ENCODE measurements at places on chromosomes 16 and 17. TPM values are rescaled to one million over a fixed set of nuclear protein-coding genes. Genes with fewer than 3 reads are reported as not detected.

GRCh38 chr17:81012574-81013447 lies 21.2 kb downstream of the CHMP6 start:
- no peak for DNase-seq

DNA sequence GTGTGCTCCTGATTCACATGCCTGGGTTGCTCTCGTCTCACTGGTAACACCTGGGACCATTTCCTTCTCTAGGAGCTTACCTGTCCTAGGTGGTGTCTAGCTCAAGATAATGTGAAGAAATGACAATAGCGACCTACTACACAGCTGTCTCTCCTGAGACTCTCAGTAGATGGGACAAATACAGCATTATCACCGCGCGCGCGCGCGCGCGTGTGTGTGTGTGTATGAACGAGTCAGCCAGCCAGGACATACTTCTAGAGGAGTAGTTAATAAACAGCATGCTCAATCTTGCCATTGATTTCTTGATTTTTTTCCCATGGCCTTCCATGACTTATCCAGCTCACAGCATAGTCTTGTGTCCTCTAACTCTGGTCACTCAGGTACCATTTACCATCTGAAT lies 268.6 kb downstream of the PHKB start:
- no peak for DNase-seq

DNA sequence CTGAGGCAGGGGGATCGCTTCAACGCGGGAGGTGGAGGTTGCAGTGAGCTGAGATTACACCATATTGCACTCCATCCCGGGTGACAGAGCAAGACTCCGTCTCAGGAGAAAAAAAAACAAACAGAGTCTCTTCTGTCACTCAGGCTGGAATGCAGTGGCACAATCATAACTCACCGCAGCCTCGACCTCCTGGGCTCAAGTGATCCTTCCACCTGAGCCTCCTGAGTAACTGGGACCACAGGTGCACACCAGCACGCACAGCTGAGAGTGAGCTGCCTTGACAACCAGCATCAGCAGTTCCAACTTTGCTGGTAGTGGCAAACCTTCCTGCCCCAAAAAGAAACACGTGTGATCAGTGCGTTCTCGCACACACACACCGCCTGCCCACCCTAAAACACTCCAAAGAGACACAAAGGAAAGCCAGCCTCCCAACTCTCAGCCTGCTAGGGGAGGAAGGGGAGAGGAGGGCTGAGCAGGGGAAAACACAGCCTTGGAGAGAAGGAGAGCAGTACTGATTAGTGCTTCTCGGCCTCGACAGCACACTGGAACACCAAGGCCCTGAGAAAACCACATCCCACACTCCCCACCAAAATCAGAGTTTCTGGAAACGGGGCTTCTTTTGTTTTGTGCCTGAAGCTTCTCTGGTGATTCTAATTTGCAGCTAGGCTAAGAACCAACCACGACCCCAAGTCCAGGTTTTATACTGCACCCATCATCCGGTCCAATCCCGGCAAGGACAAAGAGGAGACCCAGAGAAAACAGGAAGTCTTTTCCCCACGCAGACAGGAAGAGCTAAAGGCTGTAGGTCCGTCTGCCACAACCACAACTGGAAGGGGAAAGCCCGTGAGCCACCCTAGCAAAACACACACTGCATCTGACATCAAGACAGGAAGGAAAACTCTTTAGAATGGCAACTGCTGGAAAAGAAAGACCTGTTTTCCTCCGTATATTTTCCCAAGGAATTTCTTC lies 28.8 kb downstream of the ZCCHC14 start:
- DNase-seq, result no peak

- peak; percentile 51 for DNase-seq
Observed at GRCh38 chr17:78359321-78359996, 418 bp downstream of the SOCS3 start.

DNA sequence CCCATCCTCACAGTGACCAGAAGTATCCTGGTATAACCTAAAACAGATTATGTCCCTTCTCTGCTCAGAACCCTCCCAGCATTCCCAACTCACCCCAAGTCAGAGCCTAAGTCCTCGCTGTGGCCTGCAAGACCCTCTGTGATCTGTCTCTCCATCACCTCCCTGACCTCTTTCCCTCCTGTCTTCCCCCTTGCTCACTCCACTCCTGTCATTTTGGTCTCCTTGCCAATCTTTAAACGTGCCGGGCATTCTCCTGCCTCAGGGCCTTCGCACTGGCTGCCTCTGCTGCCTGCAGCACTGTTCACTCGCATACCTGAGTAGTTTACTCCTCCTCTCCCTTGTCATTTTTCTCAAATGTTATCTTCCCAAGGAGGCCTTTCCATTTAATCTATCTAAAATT lies 97.7 kb downstream of the GSG1L start:
- DNase-seq, result no peak

DNA sequence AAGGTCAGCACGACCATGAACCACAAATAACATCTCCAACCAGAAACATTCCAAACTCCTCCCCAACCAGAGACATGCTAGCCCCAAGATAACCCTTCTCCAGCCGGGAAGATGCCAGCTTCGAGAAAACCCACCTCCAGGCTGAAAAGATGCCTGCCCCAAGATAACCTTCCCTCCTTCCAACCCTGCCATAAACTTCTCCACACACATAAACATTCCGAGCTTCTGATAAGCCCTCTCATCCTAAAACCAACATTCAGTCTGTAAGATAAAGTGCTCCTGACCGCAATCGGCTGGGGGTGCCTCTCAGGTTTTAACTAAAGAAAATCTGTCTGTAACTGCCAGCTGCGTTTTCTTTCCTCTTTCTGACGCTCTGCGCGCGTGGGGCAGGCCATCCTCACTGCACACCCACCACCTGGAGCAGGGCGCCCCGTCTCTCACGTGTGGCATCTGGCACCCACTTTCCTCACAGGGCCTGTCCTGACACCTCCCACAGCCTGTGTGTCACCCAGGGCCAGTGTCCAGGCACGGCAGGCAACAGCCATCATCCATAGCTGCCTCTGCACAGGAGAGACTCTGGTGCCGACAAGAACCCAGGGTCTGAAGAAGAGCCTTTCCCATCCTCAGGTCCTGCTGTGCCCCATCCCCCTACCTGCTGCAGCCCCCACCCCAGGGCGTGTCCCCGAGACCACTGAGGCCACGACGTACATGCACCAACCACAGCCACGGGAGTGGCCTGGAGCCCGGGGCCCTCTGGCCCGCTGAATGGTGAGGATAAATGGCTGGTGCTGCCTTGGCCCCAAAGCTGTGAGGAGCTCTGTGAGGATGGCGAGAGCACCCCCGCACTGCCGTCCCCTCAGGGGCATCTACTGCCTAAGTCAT lies 3.7 kb downstream of the TEPSIN start:
- no peak for DNase-seq

DNA sequence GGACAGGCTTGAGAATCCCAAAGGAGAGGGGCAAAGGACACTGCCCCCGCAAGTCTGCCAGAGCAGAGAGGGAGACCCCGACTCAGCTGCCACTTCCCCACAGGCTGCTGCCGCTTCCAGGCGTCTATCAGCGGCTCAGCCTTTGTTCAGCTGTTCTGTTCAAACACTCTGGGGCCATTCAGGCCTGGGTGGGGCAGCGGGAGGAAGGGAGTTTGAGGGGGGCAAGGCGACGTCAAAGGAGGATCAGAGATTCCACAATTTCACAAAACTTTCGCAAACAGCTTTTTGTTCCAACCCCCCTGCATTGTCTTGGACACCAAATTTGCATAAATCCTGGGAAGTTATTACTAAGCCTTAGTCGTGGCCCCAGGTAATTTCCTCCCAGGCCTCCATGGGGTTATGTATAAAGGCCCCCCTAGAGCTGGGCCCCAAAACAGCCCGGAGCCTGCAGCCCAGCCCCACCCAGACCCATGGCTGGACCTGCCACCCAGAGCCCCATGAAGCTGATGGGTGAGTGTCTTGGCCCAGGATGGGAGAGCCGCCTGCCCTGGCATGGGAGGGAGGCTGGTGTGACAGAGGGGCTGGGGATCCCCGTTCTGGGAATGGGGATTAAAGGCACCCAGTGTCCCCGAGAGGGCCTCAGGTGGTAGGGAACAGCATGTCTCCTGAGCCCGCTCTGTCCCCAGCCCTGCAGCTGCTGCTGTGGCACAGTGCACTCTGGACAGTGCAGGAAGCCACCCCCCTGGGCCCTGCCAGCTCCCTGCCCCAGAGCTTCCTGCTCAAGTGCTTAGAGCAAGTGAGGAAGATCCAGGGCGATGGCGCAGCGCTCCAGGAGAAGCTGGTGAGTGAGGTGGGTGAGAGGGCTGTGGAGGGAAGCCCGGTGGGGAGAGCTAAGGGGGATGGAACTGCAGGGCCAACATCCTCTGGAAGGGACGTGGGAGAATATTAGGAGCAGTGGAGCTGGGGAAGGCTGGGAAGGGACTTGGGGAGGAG lies at the start of gene CSF3:
TSS of gene CSF3 (plus strand) at position 436 of the 993 bp plus-strand sequence. CDS start at position 471, 35 bp downstream.
- no peak for DNase-seq

GRCh38 chr17:79255456-79255855 lies 180.8 kb downstream of the ENGASE start:
- DNase-seq, result no peak

DNA sequence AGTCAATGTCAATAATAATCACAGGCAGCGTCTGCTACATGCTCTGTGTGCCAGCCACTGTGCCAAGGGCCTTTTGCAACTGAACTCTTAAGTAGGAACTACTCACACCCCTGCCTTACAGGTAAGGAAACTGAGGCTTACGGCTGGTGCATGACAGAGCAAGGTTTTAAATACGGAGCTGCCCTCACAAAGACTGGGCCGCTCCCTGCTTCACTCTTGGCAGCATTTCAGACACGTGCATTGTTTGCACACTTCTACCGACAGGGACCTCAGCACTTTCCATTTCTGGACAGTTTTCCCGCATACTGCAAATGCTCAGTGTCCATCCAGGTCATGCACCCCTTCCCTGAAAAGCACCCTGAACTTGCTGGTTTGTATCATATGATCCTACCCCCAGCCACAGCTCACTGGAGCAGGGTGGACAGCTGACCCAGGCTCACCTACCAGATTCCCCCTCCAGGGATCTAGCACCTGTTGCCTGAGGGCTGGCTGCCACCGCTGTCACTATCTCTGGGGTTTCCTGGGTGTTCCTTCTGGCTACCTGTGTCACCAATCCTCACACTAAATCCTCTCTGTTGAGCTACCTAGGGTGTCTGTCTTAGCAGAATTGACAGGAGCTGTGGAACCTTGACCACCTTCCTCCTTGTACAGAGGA lies 142.9 kb downstream of the C16orf78 start:
- DNase-seq, result no peak

DNA sequence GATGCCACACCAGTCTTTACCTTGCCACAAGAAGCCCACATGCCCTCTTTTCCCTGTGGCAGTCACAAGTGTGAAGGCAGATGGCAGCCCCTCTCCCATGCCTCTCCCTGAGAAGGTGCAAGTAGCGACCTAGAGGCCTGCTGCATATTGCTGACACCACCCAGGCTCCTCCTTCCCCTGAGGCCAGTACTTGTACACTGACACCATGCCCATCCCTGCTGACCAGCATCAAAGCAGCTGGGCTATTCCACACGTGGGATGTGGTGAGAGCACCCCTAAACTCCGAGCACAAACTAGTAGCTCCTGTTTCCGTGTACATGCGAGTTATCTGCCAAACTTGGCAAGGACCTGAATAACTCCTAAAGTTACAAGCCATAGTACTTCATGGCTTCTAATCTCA lies 149.4 kb downstream of the AATF start:
- no peak for DNase-seq

- no peak for DNase-seq
Observed at GRCh38 chr16:87581857-87582215, 20.5 kb upstream of the JPH3 start.

DNA sequence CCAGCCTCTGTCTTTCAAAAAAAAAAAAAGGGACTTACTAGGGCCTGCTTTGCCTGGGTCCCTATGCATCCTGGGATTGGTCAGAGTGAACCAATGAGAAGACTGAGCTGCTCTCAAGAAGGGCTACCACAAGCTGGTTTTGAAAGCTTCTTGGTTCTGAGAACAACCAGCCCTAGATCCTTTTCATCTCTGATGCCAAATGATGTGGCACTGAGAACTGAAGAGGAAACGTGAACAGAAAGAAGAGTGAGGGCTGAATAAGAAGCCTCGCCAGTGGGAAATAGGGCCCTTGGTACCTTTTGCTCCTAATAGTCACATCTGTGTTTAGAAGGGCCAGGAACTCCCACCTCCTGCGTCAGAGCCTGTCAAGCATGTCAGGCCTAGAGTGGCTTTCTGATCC lies 10.7 kb downstream of the TACO1 start:
- no peak for DNase-seq

- DNase-seq, result no peak
Observed at GRCh38 chr16:82523815-82524214, 103.0 kb upstream of the CDH13 start.

DNA sequence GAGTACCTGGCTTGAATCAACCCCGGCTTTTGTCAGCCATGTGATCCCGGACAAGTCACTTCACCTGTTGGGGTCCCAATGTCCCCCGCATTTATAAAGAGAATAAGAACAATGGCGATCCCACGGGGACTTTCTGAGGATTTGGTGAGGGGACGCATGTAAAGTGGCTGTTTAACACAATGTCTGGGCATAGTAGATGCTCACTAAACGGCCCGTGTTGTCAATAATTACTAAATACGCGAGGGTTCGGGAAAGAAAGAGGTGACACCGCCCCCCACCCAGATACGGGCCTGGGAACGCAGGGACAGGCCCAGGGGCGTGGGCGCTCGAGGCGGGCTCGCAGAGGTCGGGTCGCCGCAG lies 1.8 kb downstream of the SYNGR3 start:
- no peak for DNase-seq

DNA sequence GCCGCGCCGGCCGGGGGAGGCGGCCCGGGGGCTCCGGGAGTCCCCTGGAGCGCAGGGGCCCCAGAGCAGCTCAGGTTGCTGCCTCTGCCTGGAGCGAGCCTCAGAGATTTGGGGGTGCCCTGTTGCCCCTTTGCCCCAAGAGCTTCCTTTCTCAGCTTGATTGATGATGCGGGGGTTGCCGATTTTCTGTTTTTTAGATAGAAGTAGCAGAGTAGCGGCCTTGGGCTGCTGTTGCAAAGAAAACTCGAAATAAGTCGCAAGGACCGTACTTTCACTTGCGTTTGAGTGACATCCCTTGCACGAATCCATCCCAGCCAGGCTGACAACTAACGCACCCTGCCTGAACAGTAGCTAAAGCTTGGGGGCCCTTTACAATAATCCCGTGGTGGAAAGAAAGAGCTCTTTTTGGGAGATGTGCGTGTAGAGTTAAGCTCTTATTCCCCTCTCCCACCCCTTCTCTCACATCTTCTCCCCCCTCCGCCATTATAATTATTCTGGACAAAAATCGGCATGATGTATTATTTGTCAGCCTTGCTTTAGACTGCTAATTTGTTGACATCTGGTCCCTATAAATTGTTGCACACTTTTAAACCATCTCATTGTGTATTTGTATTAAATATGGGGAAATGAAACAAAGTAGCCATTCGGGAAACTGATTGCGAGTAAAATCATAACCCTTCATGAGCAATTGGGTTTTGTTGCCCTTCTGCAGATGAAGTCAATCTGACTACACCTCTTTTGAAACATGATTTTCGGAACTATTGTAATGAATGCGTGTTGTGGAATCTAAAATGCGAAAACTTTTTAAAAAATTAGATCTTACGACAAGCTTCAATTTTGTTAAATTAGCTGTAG lies 873 bp downstream of the USP10 start:
- DNase-seq, result peak; percentile 47

DNA sequence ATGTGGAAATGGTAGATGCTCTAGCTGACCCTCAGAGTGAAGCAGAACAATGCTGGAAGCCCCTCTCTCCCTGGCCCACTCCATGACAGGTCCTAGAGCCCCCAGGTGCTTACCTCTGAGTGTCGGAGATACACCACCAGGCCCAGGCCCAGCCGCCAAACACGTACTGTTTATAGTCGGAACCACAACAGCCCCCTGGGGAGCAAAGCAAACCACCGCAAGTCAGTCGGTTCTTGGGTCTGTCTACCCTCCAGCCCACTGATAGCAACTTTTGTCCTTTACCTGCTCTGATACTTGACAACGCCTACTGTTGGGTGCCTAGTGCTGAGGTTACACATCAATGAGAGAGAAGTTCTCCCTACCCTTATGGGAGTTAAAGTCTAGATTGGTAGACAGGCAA lies 8.7 kb downstream of the FLOT2 start:
- DNase-seq, result no peak

KCNJ2 gene
- total RNA-seq, result 4.4 TPM

All from GM23338 (cell line).